ENCODE measurements at places on chromosomes 6 and 20.

DNA sequence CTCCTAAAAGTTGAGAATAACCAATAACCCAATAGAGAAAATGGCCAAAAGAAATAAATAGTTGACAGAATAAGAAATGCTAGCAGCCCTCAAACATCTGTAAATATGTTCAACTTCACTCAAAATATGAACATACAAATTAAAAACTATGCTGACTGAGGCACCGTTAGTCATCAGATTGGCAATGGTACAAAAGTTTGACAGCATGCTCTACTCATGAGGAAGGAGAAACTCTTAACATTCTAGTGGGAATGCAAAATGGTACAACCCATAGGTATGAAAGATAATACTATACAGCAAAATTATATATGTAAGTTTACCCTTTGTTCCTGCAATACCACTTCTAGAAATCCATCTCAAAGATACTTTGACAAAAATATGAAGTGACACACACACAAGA lies 1.6 kb upstream of the ZSCAN12 start:
- peak; percentile 50 for DNase-seq

DNA sequence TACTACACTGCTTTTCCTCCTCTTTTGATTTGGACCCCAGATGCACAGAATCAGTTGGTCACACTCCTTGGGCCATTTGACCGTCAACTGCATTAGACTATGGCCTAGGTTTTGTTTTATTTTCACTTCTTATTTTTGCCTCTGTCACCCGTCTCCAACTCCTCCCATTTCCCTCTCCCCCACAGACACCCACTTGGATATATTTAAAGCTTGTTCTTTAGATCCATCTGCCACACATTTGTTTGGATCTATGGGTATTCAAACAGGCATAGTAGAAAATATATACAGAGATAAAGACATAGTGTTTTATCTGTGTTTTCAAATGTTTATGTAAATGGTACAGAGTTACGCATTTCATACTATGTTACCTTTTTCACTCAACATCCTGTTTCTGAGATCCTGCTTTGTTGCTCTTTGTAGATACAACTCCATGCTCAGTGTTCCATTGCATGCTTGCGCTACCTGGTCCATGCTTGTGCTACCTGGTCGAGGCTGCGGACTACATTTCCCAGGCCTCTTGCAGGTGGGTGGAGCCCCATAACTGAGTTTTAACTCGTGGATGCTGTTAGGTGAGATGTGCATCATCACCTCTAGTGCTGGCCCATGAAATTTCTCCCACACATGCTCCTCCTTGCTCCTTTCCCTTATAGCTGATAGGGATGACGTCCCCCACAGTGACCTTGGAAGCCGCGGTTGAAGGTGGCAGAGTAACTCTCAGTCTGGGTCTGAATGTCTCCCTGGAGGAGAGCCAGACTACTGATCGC lies 11.5 kb upstream of the PREX1 start:
- DNase-seq, result no peak

DNA sequence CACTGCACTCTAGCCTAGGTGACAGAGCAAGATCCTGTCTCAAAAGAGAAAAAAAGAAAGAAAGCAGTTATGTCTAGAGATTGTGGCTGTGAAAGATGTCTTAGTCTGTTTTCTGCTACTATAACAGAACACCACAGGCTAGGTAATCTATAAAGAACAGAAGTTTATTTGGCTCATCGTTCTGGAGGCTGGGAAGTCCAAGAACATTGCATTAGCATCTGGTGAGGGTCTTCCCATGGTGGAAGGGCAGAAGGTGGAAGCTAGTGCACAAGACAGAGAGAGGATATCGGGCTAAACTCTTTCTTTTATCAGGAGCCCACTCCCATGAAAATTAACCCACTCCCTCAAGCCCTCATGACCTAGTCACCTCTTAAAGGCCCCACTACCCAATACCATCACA lies 16.2 kb upstream of the RALY start:
- no peak for DNase-seq

- DNase-seq, result no peak
Measured at GRCh38 chr6:158730541-158730907, 80.7 kb downstream of the SYTL3 start.

DNA sequence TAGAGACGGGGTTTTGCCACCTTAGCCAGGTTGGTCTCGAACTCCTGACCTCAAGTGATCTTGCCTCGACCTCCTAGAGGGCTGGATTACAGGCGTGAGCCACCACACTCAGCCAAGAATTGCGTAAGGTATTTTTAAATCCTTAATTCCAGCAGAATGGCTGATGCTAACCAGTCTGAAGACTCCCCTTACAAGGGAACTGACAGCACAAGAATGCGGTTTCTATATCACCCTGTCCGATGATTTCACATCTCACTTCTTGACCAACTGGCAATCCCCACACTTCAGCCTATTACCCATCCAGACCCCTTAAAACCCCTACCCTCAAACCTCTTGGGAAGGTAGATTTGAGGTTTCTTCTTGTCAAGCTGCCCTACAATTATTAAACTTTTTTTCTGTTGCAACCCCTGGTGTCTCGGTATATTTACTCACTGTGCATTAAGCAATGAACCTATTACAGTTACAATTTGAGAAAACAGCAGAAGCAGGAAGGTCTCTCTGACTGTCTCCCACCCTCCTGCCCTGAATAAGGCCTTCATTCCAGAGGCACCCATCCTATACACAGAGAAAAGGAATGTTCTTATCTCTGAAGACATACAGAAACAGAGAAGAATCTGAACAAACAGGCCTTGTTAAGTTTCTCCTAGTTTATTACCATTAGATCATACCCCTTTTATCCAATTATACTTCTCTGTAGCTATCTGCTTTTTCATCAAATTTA lies 164.9 kb downstream of the ARHGAP18 start:
- no peak for DNase-seq

DNA sequence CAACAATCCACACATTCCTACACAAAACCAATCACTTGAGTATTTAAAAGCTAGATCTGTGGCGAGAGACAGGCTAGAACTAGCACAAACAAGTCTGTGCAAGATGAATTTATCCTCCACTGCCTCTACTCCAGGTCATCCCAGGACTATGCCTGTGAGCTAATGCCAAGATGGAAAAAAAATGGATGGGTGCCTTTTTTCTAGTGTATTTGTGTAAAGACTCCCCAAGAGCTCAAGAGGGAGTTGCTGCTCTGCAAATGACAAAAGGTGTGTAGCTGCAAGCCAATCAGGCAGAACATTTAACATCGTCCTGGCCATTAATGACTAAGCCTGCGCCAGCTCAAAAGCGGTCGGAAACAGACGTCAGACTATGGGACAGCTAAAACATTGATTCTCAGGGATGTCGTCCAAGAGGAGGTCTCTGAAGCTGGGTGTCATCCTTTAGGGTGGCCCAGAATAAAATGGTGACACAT lies 21.9 kb downstream of the ATXN1 start:
- DNase-seq, result peak; percentile 91

DNA sequence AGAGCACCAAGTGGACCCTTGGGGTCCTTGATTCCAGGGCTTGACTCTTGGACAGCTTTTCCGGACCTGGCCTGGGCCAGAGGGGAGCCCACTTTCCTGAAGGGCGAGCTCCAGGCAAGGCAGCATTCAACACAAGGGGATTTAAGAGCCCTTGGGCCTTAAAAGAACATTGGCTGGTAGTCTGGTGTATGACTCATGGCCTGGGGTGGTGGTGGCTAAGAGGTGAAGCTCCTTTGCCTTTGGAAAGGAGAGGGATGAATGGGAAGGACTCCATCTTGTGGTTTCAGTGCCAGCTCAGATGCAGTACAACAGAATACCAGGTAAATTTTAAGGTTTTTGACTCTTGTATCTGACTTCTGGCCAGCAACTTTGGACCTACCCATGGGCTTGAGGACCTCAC lies 760.7 kb downstream of the GRIK2 start:
- no peak for DNase-seq

- no peak for DNase-seq
Measured at GRCh38 chr6:45886776-45887175, 128.9 kb downstream of the CLIC5 start.

DNA sequence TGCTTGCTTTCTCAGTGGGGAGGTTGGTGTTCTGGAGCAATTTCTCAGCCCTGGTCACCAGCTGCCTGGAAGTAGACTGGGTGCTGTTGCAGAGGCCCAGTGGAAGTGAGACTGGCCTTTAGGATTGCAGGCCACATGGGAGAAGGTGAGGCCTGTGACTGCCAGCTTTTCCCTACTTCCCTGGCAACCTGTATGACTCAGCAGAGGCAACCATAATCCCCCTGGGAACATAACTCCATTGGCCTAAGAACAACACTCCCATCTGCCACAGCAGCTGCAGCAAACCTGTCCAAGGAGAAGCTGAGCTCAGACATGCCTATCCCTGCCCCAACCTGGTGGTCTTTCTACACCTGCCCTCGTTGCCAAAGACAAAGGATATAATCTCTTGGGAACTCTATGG lies 473.5 kb upstream of the SPTLC3 start:
- DNase-seq, result no peak

GRCh38 chr6:166472636-166473035 lies 89.9 kb upstream of the MPC1 start:
- no peak for DNase-seq

DNA sequence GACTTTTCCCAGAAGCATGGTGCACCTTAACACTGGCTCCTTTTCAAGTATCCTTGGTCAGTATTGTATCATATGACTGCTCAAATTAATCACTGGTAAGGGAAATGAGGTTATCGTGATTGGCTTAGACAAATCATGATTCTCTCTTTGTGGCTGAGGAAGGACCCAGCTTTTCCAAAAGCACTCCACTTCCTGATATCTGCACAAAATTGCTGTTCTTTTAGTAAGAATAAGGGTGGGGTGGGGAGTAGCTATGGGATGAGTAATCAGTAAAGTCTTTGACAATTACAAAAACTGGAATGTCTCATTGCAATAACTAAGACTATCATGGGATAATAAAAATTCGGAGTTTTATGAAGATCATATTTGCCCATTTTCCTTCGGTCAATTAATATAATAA lies 9.0 kb upstream of the RIPPLY2 start:
- DNase-seq, result no peak

DNA sequence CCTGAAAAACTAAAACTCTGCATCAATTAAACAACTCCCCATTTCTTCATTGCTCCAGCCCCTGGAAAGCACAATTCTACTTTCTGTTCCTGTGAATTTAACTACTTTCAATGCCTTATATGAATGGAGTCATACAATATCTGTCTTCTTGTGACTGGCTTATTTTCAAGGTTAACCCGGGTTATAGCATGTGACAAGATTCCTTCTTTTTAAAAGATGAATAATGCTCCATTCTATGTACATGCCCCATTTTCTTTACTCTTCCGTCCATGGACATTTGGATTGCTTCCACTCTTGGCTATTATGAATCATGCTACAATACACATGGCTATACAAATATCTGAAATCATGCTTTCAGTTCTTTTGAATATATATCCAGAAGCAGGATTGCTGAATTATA lies 334.9 kb upstream of the ID4 start:
- no peak for DNase-seq

DNA sequence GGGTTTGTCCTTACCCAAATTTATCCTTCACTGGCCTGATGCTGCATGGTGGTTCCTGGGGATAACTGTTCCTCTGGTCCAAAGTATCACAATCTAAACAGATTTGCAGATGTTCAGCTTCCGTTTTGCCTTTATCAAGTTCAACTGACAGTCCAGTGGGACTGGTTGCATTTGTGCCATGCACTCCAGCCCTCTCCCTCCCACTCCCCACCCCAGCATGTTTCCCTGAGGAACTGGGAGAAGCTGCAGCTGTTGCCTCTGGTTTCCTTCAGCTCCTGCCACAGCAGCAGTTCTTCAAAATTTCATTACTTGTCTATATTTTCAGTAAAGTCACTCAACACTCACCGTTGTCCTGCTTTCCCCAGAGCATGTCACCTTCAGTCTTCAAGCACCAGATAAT lies 39.5 kb upstream of the KIF16B start:
- no peak for DNase-seq

GRCh38 chr6:89160331-89161092 lies 14.7 kb downstream of the PM20D2 start:
- no peak for DNase-seq

- no peak for DNase-seq
Measured at GRCh38 chr20:8909596-8909995, 159.3 kb upstream of the PLCB4 start.

GRCh38 chr6:44190715-44191114 lies 26.0 kb upstream of the MYMX start:
- no peak for DNase-seq

DNA sequence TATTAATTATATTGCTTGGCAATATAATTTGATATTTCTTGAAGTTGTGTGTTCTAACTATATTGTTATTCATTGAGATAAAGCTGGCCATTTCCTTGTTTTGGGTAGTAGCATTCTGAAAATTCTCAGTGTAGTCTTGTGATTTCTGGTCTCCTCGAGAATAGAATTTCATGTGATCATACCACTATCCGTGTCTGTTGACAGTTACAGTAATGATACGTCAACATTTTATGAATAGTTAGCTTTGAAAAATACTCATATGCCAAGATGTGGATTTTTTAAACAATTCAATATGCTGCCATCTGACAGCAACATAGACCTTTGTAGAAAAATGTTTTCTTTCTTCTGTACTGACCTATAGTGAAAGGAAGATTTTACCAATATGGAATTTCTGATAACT lies 723.7 kb upstream of the SLC35B3 start:
- DNase-seq, result no peak

DNA sequence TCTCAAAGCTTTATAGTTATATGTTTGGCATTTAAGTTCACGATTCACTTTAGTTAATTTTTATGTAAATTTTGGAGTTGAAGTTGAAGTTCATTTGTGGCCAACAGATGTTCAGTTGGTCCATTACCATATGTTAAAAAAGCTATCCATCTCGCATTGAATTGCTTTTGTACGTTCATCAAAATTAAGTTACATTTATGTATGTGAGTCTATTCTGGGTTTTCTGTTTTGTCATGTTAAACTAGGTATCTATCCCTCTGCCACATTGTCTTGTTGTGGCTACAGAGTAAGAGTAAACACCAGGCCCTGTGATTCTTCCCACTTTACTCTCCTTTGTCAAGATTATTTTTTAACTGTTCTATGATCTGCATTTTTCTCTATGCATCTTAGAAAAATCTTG lies 237.3 kb downstream of the BMP2 start:
- DNase-seq, result no peak

DNA sequence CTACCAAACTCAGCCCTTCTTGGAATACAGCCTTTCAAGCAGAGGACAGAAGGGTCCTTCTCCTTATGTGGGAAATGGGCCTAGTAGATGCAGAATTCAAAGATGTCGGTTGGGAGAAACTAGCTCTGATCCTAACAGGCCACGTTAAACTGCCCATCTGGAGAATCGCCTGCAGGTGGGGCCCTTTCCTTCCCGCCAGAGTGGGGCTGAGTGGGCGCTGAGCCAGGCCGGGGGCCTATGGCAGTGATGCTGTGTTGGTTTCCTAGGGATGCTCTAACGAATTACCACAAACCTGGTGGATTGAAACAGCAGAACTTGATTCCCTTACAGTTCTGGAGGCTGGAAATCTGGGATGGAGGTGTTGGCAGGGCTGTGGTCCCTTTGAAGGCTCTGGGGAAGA lies 9.1 kb downstream of the MAPK13 start:
- DNase-seq, result no peak

DNA sequence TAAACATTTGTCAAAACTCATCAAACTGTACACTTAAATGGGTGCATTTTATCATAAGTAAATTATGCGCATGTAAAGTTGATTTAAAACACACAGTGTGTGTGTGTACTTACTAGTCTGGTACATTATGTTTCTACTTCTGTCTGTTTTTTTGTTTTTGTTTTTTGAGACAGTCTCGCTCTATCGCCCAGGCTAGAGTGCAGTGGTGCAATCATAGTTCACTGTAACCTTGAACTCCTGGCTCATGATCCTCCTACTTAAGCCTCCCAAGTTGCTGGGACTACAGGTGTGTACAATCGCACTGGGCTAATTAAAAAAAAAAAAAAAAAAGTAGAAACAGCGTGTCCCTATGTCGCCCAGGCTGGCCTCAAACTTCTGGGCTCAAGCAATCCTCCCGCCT lies 23.0 kb upstream of the FKBP5 start:
- DNase-seq, result no peak
